ENCODE measurements at places on chromosomes 6 and 20.

- peak; percentile 3 for DNase-seq
Observed at GRCh38 chr6:52995913-52996645, 995 bp upstream of the GSTA4 start.

DNA sequence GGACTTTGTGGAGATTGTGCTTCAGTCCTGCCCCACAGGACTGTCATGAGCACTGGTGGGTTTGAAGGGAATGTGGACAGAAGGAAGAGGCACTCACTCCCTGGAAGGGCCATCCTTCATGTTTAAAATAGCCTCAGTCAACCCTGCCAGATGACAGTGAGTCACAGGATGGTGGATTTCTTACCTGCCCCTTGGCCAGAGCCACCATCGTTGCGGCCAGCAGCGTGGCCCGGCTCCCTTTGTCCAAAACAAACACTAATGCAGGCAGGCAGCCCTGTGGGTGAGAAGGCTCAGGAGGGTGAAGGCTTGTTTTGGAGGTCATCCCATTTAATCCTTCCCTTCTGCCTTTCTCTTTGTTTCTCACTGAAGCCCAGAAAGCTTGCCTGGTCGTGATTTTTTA lies 422.7 kb downstream of the CD83 start:
- no peak for DNase-seq

GRCh38 chr20:60206259-60206658 lies 248.0 kb downstream of the CDH26 start:
- no peak for DNase-seq

- no peak for DNase-seq
Observed at GRCh38 chr6:39524007-39524406, 201.2 kb downstream of the KIF6 start.

DNA sequence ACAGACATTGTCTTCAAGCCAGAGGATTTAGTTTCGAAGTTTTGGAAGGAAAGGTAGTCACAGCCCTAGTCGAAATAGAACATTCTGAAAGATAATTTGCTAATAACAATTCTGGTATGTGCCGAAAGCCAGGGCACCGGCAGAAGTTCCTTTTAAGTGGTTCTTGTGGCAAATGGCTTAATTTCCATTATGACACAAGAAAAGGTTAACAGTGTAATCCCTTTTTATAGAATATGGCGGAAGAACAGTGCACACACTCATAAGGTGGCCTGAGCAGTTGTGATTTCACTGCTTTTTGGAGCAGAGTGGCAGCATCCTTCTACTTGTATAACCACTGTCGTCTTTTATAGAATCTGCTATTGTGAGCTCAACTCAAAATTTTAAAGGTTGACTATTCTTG lies 152.4 kb downstream of the SASH1 start:
- DNase-seq, result no peak

DNA sequence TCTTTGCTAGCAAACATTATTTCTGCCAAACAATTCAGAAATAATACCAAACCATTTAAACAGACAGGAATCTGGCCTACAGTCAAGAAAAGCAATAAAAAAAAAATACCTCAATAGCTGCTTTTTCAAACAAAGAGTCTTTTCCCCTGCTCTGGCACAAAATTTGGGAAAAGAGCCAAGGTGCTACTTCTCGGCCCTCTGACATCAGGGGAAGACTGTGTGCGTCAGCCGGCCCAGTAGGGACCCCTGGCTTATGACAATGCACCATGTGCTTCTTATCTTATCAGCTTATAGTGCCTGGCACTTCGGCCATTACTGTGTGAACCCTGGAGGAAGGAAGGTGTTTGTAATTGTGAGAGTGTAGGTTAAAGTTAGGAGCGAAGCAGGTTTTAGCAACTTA lies 89.4 kb downstream of the PDE10A start:
- no peak for DNase-seq

DNA sequence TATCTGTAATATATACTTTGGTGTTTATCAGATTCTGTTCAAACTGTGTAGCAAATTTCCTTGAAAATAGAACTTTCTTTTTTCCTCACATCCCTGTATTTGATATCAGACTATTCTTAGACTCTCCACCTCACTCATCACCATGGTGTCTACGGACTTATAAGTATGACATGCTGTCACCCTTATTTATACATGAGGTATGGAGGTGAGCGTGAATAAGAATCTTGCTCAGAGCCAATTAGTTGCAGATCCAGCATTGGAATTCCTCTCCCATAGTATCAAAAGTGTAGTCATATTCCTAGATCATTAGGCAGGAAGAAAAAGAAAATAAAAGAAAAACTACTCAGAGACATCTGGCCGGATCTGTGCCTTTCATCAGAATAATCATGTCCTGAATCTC lies 43.0 kb downstream of the TPD52L1 start:
- no peak for DNase-seq

GRCh38 chr6:31079656-31080261 lies 32.6 kb downstream of the C6orf15 start:
- DNase-seq, result peak; percentile 34

DNA sequence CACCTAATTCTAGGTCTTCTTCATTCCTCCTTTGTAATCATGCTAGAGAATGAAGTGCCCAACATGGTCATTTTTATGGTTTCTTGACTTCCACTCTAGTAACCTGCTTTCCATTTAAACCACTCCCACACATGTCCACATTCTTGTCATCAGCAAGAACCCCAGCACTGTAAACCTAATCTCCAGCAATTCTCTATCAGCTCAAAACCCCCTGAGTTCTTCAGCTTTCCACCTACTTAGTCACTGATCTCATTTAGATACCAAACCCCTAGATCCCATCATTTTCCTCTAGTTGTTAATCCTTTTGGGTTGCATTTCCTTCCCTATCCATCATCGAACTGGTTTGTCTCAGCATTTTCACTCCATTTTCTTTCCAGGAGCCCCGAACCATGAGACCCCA lies 49.7 kb downstream of the GOPC start:
- DNase-seq, result no peak

- no peak for DNase-seq
Observed at GRCh38 chr20:56631990-56632327, 2.9 kb downstream of the TFAP2C start.

DNA sequence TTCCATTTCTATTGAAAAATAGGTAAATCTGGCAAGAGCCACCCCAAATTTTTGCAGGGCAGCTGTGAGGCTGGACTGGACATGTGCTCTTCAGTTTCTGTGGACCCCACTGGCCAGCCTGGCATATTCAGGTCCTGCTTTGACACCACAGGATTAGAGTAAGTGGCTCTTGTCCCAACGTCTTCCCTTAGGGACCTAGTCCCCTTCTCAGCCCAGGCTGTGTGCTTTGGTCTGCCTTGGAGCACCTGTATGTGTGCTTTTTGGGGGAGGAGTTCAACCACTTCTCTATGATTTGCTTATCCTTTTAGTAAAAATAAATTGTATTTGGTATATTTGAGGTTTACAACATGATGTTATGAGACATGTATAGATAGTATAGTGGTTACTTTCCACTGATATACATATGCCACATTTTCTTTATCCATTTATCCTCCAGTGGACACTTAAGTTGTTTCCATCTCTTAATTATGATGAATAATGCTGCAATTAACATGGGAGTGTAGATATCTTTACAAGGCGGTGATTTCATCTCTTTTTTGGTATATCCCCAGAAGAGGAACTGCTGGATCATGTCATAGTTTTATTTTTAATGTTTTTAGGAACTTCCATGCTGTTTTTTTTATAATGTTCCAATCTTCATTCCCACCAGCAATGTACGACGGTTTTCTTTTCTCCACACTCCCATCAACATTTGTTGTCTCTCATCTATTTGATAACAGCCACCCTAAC lies 167.8 kb upstream of the UST start:
- DNase-seq, result no peak

DNA sequence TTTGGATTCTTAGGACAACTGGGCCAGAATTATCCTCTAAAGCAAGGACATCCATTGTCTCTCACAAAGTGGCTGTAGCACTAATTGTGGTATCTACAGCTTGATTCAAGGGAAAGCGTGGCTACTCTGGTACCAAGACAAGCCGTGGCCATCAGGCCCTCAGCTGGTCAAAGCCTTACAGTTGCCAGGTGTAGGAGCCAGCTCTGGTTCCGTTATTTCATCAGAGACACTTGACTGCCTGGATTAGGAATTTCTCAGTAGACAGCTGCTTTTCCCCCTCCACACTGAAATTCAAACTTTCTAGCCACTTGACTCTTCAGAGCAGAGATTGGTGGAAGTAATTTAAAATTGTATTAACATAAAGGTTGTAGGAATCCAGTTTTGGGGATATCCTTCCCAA lies 104.2 kb downstream of the ANKS1A start:
- no peak for DNase-seq

DNA sequence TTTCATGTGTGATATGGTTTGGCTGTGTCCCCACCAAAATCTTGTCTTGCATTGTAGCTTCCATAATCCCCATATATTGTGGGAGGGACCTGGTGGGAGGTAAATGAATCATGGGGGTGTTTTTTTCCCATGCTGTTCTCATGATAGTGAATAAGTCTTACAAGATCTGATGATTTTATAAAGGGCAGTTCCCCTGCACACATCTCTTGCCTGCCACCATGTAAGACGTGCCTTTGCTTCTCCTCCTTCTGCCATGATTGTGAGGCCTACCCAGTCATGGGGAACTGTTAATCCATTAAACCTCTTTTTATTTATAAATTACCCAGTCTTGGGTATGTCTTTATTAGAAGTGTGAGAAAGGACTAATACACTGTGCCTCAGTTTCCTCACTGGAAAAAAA lies 4.2 kb upstream of the IL22RA2 start:
- DNase-seq, result no peak

DNA sequence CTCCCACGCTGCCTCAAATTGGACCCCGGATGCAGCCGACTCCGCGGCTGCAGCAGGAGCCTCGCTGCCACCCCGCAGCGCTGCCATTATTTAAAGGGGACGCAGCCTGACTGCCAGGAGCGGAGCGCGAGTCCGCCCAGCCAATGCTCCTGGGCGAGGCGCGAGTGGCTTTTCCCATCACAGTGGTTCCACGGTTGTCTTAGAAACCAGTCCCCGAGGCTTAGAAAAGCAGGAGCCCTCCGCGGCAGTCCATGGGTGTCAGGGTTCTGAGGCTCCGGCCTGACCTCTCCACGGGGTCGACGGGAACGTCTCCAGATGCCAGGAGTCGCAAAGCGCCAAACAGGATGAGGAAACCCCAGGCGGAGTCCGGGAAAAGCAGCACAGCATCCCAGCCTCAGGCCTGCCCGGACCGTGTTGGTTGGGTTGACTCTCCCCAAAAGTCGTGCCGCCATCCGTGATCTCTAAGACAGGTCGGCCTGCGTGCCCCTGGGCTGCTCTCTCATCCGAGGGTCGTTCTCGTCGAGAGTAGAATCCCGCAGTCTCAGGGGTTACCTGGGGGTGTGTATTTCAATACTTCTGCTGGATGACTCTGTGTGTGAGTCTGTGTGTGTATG lies 975.8 kb upstream of the DEFB115 start:
- no peak for DNase-seq

DNA sequence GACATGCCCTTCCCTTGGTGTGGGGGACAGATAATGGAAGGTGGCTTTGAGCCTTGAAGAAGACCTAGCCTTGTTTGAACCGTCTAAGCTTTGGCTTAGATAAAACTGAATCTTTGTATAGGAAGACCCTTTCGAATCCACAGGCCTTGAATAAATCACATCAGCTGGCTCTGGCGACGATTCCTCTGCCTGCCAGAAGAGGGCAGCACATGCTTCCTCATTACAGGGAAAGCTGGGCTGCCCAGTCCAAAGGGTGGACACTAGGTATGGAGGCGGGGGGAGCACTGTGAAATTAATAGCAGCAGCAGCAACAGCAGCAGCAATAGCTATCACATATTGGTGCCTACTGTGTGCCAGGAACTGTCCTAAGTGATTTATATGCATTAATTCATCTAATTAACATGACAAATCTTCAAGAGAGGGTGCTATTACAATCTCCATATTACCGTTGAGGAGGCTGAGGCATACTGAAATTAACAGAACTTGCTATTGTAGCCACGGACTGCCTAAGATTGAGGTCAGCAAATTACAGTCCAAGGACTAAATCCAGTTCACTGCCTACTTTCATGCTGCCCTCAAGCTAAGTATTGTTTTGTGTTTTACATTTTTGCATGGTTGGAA lies 85.1 kb downstream of the CLIC5 start:
- peak; percentile 27 for DNase-seq

GRCh38 chr6:84877515-84878210 lies 113.3 kb upstream of the TBX18 start:
- DNase-seq, result no peak

GRCh38 chr6:29926413-29927274 lies 15.7 kb upstream of the HLA-A start:
- peak; percentile 61 for DNase-seq

DNA sequence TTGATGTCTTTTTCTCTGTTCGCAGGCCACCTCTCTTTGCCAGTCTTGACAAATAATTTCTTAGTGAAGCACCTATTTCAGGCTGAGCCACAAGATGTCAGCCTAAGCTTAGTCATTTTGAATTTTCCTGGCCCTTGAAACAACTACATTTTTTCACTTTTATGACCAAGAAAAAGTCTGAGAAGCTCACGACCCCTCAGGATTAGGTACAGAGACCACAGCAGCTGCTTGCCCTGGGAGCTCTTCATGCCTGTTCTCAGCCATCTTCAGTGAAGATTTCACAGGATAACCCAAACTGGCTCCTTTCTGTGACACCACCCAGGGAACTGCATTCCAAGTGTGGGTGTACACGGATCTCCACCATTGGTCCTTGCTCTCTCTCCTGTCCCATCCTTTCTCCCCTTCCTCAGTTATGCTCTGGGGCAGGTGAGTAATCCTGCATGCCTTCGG lies 38.4 kb upstream of the SPTLC3 start:
- no peak for DNase-seq

DNA sequence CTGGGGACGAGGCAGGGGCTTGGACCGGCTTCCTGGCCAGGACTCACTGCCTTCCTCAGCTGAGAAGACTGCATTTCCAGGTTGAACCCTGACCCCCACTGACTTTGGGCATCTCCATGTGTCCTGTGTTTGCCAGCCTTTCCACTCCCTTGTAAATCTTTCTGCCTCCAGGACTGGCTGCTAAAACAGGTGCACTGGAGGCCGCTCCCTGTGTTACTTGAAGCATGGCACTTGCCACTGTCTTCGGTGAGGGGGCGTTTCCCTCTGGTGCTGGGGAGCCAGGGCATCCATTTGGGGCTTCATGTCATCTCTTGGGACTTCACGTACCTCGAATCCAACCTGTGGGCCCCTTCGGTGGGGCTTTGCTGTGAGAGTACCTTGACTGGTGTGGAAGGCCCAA lies 6.7 kb upstream of the RBM38 start:
- no peak for DNase-seq

- no peak for DNase-seq
Observed at GRCh38 chr6:3825851-3826581, 23.2 kb upstream of the FAM50B start.

GRCh38 chr20:41446456-41446855 lies 79.8 kb upstream of the EMILIN3 start:
- no peak for DNase-seq

DNA sequence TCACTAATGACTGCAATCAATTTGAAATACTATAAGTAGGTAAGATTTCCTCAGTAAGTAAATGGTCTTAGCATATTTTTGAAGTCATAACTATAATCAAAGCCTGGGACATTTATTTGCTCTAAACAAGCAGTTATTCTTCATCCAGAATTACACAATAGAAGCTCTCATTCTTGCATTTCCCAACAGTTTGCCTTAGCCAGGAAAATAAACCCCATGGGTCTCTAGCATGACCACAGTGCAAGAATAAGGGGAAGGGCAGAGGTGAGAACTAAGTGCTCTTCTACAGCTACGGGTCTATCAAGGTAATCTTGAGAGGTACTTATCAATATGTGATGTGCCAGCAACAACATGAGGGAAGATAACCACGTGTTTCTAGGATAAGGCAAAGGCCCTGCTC lies 14.1 kb upstream of the HLA-C start:
- DNase-seq, result no peak

Measured in activated T-helper 1 cell treated with anti-CD3 and anti-CD28 coated beads, Interleukin-2, amount 50 U/mL, for 16 hours (primary cell).